Kidney (tissue), 22 donors: ENCODE measurements at places on chromosomes 1 and 21. TPM values are rescaled to one million over a fixed set of nuclear protein-coding genes. Genes with fewer than 3 reads are reported as not detected.

AMY2B gene
- total RNA-seq, result 31.1 TPM

FLG2 gene
- total RNA-seq, result not detected

SUSD4 gene
- 14.0 TPM for total RNA-seq

SPATA21 gene
- total RNA-seq, result not detected

OR10J4 gene
- not detected for total RNA-seq

CD2 gene
- 12.1 TPM for total RNA-seq

ANXA9 gene
- total RNA-seq, result 3.3 TPM

CA14 gene
- total RNA-seq, result 0.35 TPM

MARK1 gene
- total RNA-seq, result 5.3 TPM

TMEM82 gene
- 2.0 TPM for total RNA-seq

GRCh38 chr1:117143871-117144270 is 22.3 kb upstream of the TRIM45 start:
- DNase-seq, result no peak

DNA sequence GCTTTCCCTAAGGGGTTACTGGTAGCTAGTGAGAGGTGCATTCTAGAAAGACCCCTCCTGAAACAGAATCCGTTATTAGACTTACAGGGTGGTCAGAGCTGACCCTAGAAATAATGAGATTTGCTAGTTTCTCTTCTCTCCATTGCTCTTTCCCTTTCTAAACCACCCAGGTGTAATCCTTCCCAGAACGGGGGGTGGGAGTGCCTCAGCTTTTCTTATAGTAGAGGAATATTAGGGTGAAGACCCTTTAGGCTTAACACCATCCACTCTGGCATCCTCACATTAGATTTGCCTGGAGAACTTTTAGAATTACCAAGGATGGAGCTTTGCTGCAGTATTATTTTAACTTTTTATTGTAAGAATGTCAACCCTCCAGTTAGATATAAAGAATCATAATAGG is 49.4 kb downstream of the CAPN9 start:
- DNase-seq, result no peak

DNA sequence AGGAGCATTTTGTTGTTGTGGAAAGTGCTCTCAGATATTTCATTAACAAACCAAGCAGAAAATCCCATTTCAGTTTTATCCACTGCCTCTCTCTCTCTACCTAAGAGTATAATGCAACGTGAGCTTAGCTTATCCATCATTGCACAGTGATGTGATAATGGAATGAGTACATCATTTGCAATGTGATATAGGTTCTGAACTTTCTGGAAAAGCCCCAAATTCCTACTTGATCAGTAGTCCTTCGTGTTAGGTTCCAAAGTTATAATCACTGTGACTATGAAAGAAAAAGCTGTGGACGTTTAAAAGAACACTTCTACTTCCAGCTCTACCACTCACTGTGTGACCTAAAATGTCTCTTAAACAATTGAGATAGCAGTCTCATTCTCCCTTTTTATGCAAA is 76.4 kb upstream of the PRMT6 start:
- DNase-seq, result no peak

GRCh38 chr1:100456880-100457279 is 81.1 kb upstream of the GPR88 start:
- DNase-seq, result no peak

- DNase-seq, result no peak
Observed at GRCh38 chr1:5200006-5200405, 545.6 kb downstream of the AJAP1 start.

DNA sequence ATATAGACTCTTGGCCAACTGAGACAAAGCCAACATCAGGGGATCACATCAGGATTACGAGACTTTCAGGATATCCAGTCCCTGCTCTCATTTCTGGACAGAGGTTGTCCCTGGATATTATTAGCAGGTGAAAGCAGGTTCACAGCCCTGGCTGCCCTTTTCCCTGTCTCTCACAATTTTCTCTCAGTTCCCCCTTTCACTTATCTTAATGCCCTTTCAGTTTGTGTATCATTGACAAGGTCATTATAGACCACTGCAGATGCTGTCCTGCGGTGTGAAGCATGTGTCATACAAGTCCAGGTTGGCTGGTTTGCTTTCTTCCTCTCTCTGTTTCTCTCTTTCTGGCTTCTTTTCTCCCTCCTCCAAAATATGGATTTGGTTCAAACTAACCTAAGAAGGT is 2.1 kb upstream of the KLHDC9 start:
- DNase-seq, result no peak
